Hepatic stellate cell (primary cell): ENCODE measurements at places on chromosomes 11 and 22.

DNA sequence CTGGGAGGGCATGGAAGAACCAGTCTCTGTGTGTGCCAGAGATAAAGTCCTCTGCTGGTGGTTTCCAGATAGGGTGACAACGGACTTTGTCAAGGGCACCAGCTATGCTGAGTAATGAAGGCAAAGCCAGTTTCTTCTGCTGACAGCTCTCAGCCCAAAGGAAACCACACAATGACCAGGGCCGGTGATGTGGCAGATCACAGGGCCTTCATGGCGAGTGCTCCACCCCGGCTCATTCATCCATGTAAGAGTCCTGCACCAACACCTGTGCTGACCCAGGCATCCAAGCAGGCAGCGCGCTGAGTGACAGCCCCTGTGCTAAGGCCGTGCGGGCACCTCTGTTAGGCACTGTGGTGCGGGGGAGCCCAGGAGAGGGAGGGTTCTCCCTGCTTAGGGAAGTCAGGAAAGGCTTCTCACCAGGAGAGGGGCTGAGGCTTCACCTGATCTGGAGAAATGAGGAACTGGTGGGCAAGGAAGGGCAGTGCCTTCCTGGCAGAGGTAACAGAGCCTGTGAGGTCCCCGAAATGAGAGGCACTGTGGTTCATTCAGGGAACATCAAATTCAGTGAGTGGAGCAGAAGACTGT is 33.8 kb downstream of the TP53I11 start:
- no peak for DNase-seq

GRCh38 chr22:22087854-22088657 is 105.5 kb upstream of the TOP3B start:
- no peak for DNase-seq

DNA sequence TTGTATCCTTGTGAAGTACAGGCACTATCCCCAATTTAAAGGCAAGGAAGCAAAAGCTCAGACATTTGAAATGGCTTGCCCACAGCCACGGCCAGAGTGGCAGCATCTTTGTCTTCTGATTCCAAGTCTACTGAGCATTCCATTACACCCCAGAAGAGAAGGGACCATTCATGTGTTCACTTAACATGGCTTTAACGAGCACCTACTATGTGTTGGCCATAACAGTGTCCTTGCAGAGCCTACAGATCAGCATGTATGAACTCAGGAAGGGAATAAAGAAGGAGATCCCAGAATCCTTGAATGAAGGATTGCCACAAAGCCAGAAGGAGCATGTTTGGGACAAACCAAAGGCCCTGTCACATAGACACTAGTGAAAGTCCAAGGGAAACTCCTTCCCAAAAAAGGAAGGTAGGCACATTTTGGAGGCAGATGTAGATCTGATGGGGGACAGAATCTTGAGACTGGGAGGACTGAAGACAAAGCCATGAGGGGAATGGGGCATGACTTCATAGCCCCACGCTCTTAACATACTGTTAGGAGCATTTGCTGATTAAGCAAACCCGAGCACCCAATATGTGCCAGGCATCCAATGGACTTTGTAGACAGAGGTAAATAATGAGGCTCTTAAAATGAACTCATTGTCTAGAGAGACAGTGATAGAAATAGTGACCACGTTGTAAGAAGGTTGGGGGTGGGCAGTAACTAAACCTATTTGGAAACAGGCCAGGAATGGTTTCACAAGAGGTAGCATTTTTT is 54.9 kb downstream of the P4HA3 start:
- no peak for DNase-seq

- no peak for DNase-seq
Observed at GRCh38 chr11:2655834-2656622, 43.8 kb downstream of the KCNQ1OT1 start.

GRCh38 chr11:132334769-132335280 is 964.4 kb downstream of the NTM start:
- no peak for DNase-seq

DNA sequence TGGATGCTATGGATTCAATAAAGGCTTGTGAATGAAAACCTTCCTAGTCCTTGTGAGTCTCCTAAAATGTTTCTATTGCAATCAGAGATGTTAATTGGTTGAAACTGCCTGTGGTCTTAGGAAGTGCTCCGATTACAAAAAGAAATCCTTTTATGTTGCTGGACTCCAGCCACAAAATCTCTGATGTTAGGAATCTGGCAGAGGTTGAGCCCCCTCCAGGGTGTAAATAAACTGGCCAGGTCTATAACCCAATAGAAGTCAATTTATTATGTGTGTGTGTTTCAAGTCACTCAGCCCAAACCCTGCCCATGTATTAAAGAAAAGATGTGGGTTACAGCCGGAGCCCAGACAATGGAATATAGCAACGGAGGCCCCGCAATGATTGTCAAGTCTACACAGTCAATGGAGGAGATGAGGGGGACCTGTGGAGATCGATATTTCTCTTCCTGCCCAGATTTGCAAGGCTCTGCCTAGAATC is 218.1 kb upstream of the SORL1-AS1 start:
- no peak for DNase-seq

- peak; percentile 41 for DNase-seq
Observed at GRCh38 chr11:10314199-10315072, 9.6 kb downstream of the ADM start.

GRCh38 chr11:117282956-117283355 is 8.2 kb upstream of the BACE1-AS start:
- DNase-seq: no peak

DNA sequence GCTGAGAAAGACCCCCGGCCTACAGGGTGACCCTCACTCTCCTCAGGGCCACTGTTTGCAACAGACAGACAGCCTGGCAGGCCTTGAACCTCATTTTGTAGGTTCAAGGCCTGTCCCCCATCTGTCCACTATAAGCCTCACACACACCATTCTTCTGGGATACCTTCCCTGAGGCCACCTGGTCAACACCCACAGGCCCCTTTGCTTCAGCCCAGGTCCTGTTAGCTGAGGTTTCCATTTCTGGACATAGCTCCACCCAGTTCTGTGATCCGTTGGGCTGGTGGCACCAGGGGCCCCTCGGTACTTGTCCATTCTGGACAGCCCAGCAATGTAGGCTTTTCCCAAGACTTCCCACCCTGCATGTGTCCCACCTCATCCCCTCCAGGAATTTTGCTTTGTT is 3.1 kb downstream of the MIF start:
- DNase-seq: no peak

DNA sequence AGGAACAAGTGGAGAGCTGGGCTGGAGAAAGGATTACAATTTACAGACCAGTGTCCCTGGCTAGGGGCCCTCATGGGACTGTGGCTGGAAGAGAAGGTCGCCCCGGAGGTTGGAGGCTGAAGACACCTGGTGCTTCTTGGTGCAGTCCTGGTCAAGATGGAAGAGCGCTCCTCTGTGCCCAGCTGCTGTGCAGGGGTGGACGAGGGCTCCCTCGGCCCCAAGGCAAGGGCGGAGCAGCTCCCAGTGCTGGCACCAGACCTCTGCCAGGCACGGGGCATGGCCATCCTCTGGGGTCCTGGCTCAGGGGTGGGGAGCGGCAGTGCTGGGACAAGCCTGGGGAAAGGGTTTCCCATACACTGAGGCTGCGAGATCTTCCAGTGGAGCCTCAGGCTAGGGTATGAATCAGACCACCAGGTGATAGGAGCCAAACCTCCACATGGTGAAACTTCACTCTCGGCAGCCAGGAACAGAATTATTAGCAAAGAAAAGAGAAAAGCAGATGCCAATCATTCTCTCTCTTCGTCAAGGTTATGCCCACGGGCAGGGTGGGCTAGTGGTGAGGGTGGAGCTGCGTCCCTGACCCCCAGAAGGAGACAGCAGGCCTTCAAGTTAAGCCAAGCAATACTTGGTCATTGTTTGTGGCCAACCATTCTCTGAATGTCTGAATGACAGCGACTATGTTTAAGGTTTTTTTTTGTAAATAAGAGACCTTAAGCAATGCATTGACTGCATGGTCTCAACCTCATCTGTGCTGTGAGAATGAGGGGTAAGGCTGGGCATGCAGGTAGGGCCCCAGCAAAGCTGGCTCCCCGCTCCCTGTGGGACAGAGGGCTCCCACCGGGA is 32.1 kb downstream of the PPM1F start:
- DNase-seq: no peak

GRCh38 chr22:38940811-38941384 is 16.5 kb upstream of the APOBEC3A start:
- DNase-seq: no peak

DNA sequence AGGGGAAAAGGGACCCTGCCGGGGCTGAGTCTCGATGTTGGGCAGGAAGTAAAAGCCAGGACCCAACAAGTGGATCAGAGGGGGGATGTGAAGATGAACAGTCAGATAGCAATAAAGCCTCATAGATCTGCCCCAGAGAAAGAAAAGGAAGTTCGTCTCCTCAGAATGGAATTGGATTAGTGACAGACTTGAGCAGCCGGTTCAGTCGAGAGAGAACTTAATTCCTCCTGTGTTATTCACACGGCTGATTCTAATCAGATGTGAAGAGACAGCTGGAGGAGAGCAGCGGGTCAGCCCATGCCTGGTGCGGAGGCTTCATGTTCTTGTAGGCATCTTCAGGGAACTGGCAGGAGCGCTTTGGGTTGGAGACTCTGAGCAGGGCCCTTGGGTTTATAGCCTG is 29.3 kb upstream of the CABP7 start:
- no peak for DNase-seq
